ENCODE measurements at places on chromosomes 16 and 17.

DNA sequence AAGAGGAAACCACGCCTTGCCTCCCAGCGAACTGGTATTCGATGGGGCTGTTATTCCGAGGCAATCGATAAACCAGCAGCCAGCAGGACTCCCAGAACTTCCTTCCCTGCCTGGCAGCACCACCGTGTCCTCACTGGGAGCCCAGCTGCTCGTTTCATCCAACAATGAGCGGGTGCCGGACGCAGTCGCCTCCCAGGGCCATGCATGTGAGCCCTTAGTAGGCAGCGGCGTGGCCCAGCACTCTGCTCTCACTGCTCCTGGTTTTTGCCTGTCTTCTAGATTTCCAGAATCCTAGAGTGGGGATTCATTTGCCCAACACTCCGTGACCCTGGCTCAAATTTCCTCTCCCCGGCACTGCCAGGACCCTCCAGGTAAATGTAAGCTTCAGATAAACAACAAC lies 29.1 kb upstream of the RASD1 start:
- no peak for DNase-seq

GRCh38 chr17:79645022-79645776 lies 34.3 kb upstream of the RBFOX3 start:
- no peak for DNase-seq

DNA sequence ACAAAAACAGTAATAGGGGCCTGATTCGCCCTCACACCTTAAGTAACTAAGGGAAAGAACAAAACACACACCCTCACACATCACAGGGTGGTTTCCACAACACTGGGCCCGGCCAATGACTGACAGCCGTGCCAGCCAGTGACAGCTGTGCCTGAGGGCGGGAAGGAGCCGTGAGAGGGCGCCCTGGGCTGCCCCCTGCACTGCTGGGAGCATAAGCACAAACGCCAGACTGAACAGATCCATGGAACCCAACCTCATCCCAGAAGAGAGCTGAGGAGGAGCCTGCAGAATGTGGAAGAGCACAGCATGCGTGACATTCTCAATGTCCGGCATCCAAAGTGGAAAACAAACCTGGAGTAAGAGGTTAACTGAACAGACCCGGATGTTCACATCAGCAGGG lies 16.0 kb downstream of the CSNK1D start:
- peak; percentile 92 for DNase-seq

- no peak for DNase-seq
Observed at GRCh38 chr17:28366605-28367004, 1.6 kb upstream of the SEBOX start.

- DNase-seq = no peak
Observed at GRCh38 chr16:58419241-58419990, 27.1 kb downstream of the GINS3 start.

GRCh38 chr16:3182608-3183444 lies 5.2 kb upstream of the OR1F1 start:
- DNase-seq = peak; percentile 66

DNA sequence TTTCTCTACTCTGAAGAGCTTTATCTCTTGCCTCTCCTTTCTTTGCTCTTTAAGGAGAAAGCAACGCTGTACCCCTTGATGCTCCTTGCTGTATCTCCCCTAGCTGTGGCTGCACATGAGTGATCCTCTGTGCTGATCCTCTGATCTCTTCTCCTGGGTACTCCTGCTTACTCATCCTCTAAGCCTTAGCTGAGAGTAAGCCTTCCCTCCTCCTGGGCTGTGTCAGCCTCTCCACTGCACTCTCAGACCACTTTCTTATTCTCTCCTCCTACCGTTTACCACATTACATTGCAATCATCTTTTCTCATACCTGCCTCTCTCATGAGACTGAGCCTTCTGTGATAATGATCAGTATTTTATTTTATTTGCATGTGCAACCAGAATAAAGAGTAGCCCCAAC lies 25.1 kb downstream of the SOX9 start:
- DNase-seq = no peak

Data from myocyte (in vitro differentiated cells).